SK-MEL-5 (cell line): ENCODE measurements at places on chromosomes 7 and 10.

DNA sequence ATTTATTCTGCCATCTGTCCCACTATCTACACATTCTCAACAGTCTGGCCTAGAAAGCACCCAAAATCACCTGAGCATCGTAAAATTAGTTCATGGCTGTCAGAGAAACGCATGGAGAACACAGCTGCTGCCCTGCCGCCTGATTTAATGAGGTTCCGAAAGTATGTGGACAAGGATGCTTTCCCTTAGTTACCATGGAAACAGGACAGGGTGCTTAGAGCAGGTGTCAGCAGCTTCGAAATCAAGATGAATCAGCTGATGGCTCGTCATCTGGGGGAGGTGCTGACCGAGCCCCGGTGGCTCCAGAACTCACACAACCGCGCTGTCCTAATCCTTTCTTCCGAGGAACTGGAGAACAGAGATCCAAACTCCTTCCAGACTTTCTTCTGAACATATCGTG is 151.5 kb downstream of the TEX36 start:
- DNase-seq = no peak

DNA sequence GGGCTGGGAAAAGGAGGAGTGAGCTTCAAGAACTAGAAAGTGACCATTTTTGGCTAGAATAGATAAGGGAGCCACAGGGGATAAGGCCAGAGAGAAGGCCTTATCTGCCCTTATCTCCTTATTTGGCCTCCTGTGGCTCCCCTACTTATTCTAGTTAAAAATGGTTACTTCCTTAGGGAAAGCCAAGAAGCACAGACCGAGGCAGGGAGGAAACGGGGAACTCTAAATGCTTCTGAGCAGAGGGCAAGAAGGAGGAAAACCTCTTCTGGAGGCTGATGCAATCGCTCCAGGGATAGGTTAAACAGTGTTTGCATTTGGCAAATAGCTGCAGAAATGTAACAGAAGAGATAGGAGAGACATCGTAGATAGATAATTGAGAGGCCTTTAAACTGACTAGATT is 18.6 kb downstream of the NRP1 start:
- DNase-seq = no peak

DNA sequence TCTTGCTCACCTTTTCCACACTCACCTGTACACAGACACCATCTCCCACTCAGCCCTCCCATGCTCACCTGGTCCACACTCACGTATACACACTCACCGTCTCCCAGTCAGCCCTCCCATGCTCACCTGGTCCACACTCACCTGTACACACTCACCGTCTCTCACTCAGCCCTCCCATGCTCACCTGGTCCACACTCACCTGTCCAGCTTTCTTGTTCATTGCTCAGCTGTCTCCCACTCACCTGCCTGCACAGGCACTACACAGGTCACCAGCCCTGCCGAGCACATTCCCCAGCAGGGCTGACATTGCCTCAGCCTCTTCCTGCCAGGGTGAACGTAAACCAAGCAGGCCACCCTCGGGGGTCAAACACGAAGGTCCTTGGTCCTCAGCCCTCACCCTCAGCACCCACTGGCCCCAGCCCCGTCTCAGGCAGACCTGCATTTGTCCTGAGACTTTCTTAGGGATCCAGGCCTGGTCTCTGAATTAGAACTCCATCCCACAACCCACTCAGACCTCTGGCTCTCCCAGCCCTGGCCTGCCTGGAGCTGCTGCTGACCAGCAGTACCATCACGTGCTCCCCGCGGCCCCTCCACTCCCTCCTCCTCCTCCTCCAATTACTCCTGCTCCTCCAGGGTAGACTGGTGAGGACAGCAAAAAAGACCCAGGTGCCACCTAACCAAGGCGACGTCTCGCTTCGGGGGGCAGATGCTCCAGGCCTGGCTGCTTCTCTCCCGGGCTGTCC is 12.8 kb upstream of the DNAAF5 start:
- DNase-seq = no peak

- DNase-seq = no peak
Measured at GRCh38 chr10:1567742-1568495, 169.4 kb downstream of the ADARB2 start.

DNA sequence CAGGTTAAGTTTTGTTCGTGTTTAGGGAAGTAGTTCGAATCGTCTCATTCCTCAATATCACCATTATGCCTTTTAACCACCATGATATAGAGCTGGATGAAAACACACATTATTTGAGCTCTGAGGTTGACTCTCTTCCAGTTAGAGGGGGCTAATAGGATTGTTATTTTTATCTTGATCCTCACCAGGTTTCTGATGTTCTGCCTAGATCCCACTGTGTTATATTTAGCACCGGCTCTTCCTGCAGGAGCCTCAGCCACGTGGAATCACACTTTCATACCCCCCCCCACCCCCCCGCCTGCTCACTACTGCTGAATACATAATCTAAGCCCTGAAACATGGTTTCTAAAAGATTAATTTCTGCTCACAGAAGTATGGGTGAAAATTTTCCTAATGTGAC is 88.3 kb downstream of the NRCAM start:
- DNase-seq = peak; percentile 60

GRCh38 chr7:71544816-71545215 is 412.9 kb downstream of the GALNT17 start:
- no peak for DNase-seq

GRCh38 chr10:86536294-86536861 is 14.8 kb upstream of the WAPL start:
- DNase-seq = no peak
